EH (cell line): ENCODE measurements at places on chromosomes 11 and 22.

GRCh38 chr11:74948546-74948897, 369 bp downstream of the XRRA1 start:
- peak; percentile 36 for DNase-seq

DNA sequence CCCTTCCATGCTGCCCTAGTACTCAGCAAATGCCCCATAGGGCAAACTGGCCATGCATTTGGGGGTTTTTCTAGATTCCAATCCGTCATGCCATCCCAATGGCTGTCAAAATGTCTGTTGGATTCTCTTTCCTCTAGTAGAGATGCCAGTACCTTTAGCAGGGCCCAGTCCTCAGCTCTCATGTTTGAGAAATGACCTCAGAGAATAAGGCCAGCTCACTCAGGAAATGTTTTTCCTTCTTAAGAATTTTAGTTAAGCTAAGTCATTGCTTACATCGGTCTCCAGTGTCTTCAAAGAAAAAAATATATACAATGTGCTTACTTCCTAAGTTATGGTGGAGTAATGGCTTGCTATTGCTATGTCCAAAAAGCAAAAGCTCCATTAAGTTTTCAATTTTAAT, 14.1 kb upstream of the ALKBH3 start:
- DNase-seq: peak; percentile 58

DNA sequence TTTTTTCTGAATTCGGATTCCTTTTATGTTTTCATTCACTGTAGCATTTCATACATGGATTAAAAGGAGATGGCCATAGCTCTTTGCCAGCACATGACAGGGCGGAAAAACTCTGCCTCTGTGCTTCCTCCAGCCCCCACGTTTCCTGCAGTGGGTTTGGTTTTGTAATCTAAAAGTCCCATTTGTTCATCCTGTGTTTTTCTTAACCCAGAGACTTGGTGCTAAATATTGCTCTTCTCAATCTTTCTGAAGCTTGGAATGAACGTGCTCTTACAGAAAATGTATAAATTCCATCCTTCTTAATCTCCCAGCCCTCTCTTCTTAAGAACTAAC, 89.9 kb downstream of the PPP6R3 start:
- DNase-seq: no peak

DNA sequence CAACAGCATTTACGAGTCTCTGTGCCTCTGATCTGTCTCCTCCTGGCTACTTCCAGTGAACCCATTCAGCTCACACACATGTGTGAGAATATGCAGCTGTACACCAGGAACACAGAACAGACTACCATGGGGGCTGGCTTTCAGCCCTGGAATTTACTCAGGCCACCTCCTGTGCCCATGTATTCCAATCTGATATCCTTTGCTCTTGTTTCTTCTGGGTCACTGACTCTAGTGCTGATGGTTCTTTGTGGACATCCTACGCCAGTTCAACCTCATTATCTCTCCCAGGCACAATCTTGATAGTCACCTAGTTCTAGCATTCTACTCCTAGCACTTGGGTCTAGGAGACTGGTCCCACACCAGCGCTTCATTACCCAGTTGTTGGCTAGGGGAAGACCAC, 23.0 kb upstream of the ZC3H12C start:
- DNase-seq: no peak

DNA sequence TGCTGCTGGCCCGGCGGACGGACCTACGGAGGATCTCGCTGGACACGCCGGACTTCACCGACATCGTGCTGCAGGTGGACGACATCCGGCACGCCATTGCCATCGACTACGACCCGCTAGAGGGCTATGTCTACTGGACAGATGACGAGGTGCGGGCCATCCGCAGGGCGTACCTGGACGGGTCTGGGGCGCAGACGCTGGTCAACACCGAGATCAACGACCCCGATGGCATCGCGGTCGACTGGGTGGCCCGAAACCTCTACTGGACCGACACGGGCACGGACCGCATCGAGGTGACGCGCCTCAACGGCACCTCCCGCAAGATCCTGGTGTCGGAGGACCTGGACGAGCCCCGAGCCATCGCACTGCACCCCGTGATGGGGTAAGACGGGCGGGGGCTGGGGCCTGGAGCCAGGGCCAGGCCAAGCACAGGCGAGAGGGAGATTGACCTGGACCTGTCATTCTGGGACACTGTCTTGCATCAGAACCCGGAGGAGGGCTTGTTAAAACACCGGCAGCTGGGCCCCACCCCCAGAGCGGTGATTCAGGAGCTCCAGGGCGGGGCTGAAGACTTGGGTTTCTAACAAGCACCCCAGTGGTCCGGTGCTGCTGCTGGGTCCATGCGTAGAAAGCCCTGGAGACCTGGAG, 74.1 kb downstream of the LRP5 start:
- DNase-seq: no peak

DNA sequence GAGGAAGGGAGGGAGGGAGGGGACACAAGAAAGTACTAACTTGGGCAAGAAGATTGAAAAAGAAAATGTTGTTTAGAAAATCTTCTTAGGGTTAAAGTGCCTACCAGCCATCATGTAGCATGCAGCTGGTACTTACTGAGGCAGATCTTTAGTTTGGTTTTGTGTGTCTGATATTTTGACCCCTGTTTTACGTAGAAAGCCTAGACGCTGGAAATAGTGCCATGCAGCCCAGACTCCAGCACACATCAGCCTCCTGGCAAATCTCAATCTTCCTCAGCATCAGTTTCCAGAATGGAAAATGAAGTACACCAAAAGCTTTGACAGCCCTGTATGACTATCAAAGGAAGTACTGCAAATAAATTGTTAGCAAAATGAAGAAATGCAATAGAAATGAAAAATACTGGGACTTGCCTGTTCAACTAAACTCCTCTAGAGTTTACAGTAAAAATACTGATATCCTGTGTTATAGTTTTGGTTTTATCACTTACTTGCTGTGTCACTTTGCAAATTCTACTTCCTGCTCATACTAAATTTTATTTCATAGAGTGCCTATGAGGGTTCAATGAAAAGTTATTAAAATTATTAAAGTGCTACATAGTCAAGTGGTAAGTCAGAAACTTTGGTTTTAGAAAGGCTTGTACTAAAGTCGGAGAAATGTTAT, 7.4 kb downstream of the USP28 start:
- DNase-seq: no peak

DNA sequence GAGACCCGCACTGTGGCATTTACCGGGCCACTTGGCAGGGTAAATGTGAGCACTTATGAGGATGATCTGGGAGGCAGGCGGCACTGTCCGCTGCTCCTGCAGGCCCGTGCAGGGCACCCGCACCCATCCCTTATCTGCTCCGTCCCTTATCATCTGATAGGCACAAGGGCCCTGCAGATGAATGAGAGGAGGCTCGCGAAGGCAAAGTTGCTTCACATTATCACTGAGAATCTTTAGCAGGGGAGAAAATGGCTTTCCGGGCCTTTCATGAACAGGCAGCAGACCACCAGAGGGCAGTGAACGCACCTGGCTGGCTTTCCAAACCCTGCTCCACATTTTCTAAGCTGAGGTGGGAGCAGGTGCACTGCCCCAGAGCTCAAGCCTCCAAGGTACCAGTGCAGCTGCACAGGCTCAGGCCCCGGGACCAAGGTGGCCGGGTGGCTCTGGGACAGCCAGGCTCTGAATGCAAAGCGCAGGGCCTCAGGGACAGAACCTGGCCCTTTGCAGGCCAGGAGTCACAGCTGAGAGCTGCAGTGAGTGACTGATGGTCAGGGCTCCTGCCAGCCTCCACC, 165.6 kb downstream of the SHANK2 start:
- peak; percentile 14 for DNase-seq

DNA sequence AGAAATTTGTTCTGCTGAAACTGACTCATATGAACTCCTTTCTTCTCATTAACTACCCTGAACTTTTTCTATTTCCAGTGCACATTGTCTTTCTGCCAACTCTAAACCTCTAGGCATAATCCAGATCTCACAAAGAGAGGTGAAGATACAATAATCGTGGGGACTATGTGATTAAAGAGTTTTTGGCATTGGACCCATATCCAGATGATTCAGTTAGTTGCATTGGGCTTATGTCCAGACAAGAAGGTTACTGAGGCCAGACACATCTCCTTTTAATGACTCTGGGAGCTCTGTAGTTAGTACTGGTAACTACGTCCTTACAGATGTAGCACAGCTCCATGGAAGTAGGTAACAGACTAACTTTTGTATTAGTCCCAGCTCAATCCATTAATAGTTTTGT, 273.0 kb downstream of the CASP12 start:
- peak; percentile 1 for DNase-seq

DNA sequence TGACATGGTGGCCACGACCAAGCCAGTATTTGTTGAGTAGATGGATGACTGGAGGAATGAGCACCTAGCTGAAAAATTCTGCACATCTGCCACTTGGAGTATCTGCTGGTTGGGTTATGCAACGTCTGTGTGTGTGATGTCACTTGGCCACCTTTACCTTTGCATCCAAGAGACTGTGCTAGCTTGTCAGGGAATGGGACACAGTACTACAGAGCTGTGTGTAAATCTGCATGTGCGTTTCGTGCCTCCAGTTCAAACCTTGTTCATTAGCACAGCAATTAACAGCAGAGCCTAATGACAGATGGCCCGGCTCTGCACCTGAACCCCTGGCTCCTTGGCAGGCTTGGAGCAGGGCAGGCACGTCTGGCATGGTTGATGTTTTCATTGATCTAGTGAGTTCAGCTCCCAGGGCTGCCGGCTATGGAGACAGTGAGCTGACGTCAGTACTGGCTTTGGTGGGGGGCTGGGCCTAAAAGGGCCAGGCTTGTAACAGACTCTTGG, 188.4 kb upstream of the NAV2 start:
- peak; percentile 1 for DNase-seq
